Activated CD4-positive, CD25-positive, alpha-beta regulatory T cell (primary cell): ENCODE measurements at places on chromosomes 4 and X.

DNA sequence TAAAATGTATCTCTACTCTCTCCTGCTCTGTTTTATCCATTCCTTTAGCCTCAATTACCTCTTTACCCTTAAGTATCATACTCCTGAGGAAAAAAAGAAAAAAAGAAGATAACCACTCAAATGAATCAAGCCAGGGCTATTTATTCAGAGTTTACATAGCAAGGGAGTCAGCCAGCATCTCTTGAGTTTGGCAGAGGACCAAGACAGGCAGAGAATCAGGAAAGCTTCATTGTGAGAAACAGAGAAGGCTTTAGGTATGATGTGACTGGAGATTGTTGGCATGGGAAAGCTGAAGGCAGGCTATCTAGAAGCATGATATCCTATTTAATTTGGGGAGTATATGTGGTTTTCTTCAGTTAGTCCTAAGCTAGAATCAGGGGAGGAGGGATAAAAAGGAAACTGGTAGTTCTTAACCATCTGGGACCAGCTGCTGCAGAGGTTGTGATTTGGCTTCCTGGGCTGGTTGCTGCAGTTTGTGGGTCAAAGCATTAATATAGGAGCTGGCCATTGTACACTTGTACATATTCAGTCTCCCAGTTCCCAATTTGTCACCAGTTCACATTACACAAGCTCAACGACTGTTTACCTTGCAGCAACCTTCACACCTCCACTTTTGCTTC lies 11.2 kb downstream of the APELA start:
- DNase-seq, result no peak

- no peak for DNase-seq
Observed at GRCh38 chr4:74133786-74134499, 24.0 kb upstream of the MTHFD2L start.

- DNase-seq, result no peak
Observed at GRCh38 chrX:153573984-153574383, 25.0 kb downstream of the CCNQ start.

DNA sequence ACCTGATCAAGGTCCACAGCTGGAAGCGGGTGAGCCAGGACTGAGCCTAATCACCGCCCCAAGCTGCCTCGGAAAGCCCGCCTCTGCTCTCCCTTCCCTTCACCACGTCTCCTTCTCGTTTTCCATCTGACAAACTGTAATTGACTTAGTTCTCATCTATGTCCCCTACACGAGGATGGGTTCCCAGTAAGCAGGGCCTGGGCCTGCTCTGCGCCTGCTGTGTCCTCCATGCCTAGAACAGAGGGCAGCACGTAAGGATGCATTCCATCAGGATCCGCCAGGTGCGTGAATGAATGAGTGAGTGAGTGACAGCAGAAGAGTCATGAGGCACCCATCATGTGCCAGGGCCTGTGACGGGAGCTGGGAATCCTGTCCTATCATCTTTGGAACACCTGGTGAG lies 86.7 kb downstream of the JAKMIP1 start:
- DNase-seq, result no peak

- DNase-seq, result no peak
Observed at GRCh38 chr4:144338834-144339233, 198.3 kb upstream of the GYPA start.
